ENCODE measurements at places on chromosomes 1 and 21. TPM values are rescaled to one million over a fixed set of nuclear protein-coding genes. Genes with fewer than 3 reads are reported as not detected.

DNA sequence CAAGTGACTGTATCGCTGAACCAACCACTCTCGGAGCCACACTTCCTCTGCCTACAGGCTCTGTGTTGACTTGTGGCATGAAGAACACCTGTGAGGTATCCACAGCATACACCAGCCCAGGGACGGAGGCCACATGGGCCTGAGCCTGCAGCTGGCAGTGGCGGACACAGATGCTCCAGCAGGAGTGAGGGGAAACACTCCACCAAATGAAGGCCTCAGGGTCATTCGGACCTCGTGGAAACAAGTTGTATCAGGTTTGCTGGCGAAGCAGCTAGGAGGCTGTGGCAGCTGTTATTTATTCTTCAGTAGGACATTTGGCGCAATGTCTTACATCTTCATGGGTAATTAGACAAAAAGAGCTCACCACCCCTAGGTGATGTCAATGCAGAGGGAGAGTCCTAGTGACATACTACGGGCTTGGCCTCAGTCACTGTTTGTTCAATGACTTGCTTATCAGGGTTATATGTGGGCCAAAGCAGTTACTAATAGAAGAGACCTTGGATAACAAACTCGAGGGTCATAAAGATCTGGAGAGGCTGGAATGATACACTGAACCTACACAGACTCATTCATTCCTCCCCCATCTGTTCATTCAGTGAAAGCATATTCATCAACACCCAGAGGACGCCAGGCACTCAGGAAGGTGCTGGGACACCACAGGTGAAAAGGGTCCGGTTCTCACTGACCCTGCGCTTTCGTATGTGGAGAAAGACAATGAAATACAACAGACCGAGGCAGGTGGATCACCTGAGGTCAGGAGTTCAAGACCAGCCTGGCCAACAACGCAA lies 11.6 kb upstream of the ETS2 start:
- DNase-seq: no peak

DNA sequence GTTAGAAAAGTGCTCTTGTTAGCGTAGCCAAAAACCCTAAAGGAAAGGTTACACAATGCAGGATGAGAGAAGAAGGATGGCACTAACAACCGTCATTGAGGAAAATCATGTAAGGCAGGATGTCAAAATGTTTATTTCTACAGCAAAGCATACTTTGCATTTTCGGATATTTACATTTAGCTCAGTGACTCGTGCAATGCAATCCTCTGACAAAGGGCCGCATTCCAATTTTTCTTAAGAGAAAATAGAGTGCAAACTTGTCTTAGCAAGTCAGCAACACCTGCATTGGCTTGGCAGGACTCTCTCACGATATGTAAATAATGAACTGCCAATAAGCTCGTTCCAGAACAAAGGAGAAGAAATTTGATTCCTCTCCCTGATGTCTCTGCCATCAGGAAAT lies 33.3 kb downstream of the TIAM1 start:
- DNase-seq: no peak

GRCh38 chr1:66328896-66329295 lies 205.1 kb upstream of the SGIP1 start:
- no peak for DNase-seq

The CFH gene
- total RNA-seq: 151 TPM

GRCh38 chr1:59029411-59030167 lies 245.7 kb upstream of the JUN start:
- no peak for DNase-seq

- no peak for DNase-seq
Observed at GRCh38 chr1:220438741-220439140, 89.2 kb upstream of the MARK1 start.

DNA sequence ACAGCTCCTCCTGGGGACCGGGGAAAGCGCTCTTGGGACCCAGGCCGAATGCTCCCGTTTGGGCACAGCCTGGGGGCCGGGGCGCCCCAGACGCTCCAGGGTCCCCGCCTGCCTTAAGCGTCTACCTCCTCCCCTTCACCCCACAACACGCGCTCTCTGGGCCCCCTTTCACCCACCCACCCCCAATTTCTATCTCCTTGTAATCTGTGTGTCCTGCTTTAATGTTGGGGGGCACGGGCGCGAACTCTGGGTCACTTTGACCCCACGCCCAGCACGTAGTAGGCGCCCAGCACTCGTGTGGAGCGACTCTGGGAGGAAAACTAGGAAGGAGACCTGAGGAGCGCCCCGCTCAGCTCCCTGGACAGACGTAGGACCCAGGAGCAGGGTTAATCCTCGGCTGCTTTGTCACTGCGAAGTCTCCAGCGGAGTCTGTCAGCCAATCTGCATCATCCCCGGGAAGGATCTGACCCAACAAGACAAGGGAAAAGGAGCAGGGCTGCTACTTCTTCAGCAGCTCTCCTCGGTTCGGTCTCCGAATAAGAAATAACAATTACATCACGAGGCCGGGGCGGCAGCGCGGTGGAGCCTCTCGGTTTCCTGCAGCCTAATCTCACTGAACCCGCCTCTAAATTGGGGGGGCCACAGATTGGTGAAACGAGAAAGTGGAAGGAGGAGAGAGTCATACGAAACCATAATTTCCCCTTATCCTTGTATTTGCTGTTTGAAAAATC lies 757 bp upstream of the NRIP1 start:
- DNase-seq: peak; percentile 93

The NBPF6 gene
- not detected for total RNA-seq

GRCh38 chr1:43499898-43500297 lies 30.8 kb upstream of the PTPRF start:
- DNase-seq: no peak

The PHACTR4 gene
- 25.9 TPM for total RNA-seq

GRCh38 chr1:93743465-93743864 lies 61.8 kb upstream of the BCAR3 start:
- DNase-seq: no peak

DNA sequence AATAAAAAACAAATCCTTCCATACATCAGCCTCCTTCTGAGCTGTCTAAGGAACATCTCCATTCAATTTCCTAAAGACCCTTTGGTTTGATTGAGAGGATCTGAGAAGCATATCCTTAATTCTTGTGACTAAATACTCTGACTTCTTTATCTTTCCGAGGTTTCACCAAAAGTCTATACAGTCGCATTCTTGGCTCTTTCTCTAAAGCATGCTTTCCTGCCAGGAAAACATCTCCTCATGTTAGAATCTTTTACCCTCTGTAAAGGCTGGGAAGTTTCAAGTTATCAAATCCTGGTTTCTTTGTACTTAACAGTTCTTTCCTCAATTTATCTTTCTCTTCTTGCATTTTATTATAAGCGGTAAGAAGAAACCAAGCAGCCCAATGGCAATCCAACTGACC lies 630.4 kb downstream of the PTPRC start:
- no peak for DNase-seq

The DYNLT5 gene
- 1.9 TPM for total RNA-seq

DNA sequence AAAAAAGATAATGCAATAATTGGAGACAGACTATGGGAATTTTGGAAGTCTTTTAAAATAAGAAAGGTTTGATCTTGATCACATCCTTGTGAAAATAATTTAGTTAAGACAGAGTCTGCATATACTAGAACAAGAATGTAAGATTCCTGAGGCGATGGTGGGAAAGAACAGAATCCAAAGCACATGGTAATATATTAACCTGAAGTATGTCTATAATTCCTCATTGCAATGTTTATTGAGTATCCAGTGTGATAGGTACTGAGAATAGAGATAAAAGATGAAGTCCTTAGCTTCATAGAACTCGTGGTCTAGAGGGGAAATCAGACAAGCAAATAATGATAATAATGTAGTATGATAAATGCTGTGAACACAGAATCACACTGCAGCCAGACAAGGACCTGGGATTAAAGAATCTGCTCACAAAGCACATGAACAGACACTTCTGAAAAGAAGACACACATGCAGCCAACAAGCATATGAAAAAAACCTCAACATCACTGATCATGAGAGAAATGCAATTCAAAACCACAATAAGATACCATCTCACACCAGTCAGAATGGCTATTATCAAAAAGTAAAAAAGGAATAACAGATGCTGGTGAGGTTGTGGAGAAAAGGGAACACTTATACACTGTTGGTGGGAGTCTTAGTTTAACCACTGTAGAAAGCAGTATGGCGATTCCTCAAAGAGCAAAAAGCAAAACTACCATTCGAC lies 6.9 kb upstream of the ANGPTL3 start:
- DNase-seq: no peak

- no peak for DNase-seq
Observed at GRCh38 chr1:158039380-158039779, 45.9 kb downstream of the KIRREL1 start.

- no peak for DNase-seq
Observed at GRCh38 chr1:68269637-68270430, 37.5 kb upstream of the WLS start.

GRCh38 chr1:59156526-59157199 lies 140.2 kb upstream of the FGGY start:
- no peak for DNase-seq

The SLC6A9 gene
- total RNA-seq: 12.2 TPM

DNA sequence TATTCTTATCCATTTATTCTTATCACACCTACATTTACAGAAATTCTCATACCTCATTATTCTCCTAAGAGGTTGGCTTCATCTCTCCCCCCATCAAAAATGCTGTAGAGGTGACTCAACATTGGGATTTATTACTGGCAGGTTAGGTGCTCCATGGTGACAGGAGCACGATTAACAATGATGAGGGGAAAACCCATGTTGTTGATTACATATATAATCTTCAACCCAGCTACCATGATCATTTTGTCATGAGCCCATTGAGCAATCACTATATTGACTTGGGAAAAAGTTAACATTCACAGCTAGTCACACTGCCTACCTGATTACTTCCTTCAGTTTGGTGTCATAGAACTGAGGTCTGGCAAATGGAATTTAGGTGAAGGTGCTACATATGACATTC lies 712.1 kb upstream of the CHRM3 start:
- DNase-seq: no peak

DNA sequence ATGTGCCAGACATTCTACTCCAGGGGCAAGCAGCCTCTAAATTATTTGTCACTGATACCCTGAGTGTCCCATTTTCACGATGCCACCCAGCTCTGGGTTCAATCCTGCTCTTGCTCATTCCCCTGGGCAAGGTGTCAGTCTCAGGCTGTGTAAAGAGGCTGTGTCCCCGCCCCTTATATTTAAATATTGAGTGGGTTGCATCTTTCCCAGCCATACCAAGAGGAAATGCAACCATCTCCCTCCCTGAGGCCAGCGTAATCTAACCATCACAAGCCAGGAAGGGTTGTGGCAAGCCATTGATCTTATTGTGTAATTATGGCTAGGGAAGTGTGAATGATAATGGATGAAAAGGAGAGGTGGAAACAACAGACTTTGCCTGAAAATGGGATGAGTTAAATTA lies 54.7 kb upstream of the CLDN14 start:
- DNase-seq: no peak

The APCS gene
- total RNA-seq: not detected

The FMOD gene
- 216 TPM for total RNA-seq

The ATP1A4 gene
- total RNA-seq: not detected

DNA sequence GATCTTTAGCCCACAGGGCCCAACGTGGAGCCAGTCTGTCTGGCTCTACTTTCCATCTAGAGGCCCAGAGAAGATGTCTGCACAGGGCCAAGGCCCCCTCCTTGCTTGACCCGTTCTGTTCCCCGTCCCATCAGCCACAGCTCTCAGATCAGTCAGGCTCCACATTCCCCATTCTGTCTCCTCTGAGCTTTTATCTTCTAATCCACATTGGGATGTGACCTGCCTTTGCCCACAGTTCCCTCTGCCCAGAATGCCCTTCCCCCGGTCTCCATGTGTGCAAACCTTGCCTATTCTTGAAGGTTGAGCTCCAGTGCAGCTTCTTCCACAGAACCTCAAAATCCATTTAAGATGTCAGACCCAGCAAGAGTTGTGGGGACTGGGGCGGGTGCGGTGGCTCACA lies 53.3 kb upstream of the WASF2 start:
- DNase-seq: no peak

DNA sequence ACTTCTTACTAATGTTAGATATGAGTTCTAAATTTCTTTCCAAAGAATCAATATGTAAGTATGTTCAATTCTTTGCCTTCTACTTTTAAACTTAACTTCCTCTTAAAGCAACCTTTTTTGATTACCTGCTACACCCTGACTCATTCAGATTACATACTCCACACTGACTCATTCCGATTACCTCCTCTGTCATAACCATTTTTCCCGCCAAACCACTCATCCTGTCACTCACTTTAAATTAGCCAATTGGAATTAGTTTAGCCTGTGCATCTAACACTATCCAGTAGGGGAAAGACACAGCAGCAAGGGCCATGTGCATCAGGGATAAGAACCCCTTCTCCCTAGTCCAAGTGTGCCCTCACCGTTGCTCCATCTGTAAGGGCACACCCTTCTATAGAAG lies 815.5 kb downstream of the BRINP3 start:
- no peak for DNase-seq

The TSPAN1 gene
- 1.6 TPM for total RNA-seq

All from posterior vena cava (tissue), 2 donors.